Stimulated activated CD8-positive, alpha-beta memory T cell treated with anti-CD3 and anti-CD28 coated beads, Interleukin-15, amount 100 ng/mL, for 4 hours (primary cell): ENCODE measurements at places on chromosomes 3 and 15.

- no peak for DNase-seq
These were observed 41.9 kb upstream of the THBS1 start for GRCh38 chr15:39538936-39539335.

- DNase-seq, result no peak
These were observed 4.2 kb upstream of the RASL12 start for GRCh38 chr15:65072027-65072426.

DNA sequence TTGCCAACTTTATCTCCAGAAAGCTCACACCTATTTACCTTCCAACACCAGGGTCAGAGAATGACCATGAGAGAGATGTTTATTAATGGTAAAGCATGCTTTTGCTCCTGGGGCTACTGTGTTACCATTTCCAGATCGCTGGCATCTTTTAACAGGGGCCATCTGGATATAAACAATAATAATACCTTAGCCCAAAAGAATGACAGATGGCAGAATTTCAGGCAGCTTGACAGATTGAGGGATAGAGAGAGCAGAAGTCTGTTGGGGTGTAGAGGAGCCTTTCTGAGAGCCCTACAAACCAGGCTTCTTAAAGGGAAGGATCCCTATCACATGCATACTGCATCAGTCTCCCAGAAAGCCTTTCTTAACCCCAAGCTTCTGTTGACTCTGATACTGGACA is 17.7 kb downstream of the RBP1 start:
- DNase-seq, result no peak

DNA sequence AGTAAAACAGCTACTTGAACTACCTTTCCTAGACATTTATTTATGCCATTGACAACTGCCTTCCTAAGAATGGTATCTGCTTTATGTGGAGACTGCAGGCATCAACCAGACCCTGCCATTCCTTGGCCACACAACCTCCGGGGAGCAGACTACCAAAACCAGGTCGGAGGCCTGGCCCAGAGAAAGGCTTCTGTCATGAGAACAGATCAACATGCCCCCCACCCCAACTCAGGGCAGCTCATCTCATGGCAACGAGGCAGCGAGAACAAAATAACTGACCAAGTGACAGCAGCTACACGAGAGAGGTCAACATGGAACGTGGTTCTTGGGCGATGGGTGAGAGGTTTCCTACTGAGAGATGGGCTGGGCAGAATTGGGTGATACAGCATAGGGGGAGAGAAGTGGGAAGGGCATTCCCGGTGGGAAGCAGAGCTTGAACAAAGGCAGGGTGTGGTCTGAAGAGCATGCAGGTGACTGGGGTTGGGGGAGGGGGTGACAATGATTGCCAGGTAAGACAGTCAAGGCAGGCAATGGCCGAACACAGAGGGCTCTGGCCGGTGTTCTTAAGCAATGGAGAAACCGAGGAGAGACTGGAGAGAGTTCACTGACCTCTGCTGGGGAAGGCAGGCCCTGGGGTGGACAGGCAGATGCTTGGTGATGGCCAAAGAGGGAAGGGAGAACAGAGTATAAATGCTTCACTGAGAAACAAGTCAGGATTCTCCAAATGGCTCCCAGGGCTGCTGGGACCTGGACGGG is 33.9 kb downstream of the CCDC12 start:
- no peak for DNase-seq

DNA sequence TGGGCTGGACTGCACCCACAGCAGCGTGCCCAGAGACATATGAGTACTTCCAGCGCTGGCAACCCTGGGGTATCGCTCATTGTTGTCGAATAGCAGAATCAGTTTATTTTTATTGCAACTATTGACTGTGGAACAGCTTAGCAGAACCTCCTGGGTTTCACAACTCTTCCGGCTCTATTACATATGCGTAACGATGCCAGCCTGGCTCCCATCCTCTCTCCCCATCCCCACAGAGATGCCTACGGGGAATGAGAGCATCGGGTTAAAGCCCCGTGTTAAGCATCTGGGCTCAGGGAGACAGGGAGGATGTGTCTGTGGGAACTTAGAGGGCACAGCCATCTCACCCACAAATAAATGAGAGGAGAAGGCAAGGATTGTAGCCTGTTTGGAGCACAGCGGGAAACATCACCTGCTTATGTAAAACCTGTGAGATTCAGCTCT is 76.6 kb upstream of the DLG1 start:
- no peak for DNase-seq

GRCh38 chr3:81913886-81914663 is 152.6 kb upstream of the GBE1 start:
- DNase-seq, result no peak

- no peak for DNase-seq
These were observed 274.8 kb upstream of the TRIM42 start for GRCh38 chr3:140403079-140403478.

- DNase-seq, result no peak
These were observed 35.2 kb upstream of the USP3 start for GRCh38 chr15:63469190-63469589.

- DNase-seq, result no peak
These were observed 68.4 kb downstream of the MGLL start for GRCh38 chr3:127753898-127754410.

DNA sequence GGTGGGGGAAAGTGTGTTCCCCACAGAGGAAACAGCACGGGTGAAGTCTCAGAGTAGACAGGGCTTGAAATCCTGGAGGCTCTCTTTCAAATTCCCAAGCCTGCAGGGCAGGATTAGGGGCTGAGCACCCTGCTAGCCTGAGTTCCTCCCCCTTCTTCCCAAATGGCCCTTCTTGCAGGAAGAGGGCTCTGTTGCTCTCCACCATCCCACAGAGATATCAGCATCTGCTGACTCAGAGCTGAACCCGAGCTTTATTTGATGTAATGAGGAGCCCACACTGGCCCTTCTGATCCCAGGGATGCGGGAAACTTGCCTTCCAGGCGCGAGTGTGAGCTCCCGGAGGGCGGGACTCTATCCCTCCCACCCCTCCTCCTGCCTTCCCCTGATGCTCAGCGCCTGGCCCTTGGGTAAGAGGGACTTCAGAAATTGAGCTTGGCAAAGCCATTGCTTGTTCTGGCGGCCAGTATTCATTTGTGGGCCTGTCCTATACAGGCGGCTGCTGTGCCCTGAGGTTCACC is 1.4 kb upstream of the STRA6 start:
- DNase-seq, result no peak

DNA sequence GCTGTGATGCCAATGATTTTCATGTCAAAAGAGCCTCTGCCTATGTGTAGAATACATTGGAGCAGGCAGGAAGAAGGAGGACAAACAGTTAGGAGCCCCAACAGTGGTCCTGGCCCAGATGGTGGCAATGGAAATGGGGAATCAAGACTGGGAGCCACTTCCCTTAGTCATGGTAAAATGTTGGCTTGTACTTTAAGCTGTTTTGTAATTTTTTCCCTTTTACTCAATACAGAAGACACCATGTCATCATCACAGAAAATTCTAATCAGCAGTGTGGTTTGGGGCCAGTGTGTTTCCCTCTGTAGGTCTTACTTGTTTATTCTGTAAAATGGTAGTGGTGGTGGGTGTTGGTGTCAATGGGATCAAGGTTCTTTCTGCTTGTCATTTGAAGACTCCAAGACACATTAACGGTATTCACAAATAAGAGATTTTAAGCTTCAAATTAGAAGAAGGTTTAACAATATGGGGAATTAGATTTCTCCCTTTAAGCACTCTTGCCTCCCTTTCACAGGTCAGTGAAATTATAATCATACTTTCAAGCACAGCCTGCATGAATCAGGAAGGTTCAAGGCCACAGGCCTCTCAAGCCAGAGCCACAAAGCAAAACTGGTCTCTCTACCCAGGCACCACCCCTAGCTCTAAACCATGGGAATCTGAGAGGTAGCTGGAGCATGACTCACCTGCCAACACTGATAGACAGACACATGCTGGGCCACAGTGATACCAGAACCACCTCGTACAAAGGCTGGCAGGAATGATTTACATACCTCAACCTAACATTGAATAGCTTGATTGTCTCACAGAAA is 24.9 kb downstream of the SIAH2 start:
- DNase-seq, result no peak

DNA sequence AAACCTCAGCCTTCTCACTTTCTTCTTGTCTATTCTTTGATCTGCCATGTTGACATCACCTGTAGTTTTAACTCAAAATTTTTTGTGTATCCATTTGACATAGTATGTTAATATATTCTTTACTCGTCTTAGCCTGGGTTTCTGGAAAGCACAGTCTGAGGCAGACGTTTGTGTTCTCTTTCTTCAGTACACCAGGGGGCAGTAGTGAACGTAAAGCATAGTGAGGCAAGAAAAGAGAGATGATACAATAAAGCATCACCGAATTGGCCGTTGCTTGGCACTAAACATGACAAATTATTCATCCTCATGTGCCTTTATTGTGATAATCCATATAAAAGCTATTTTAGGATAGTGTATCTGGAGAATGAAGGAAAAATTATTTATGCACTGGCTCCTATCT is 141.0 kb upstream of the MYRIP start:
- DNase-seq, result no peak

DNA sequence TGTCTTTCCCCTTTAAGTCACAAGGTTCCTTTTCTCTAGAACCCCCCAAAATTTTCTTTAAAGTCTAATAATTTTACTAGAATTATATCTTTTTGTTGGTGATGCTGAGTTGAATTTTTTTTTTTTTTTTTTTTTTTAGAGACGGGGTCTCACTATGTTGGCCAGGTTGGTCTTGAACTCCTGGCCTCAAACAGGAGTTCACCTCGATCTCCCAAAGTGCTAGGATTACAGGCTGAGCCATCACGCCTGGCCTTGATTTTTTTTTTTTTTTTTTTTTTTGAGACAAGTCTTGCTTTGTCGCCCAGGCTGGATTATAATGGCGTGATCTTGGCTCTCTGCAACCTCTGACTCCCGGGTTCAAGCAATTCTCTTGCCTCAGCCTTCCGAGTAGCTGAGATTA is 12.2 kb downstream of the SEC13 start:
- no peak for DNase-seq

GRCh38 chr3:128763967-128764366 is 38.0 kb downstream of the RAB7A start:
- DNase-seq, result no peak

DNA sequence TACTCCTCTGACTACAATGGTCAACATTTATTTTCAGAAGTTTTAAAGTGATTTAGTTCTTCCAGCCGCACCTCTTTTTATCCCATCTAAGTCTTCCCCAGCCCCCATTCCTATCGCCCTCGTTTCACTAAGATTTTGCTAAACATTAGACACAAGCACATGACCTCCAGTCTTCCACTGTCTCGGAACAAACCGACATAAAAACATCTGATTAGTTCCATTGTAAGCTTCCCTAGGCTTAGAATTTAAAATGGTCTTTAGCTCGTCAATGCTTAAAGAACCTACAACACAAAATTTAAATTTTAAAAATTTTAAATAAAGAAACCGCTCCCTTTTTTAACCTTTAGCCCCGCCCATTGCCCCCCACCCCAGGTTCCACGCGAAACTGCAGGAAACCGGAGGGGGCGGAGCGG is 284 bp upstream of the TSC22D2 start:
- DNase-seq, result no peak

DNA sequence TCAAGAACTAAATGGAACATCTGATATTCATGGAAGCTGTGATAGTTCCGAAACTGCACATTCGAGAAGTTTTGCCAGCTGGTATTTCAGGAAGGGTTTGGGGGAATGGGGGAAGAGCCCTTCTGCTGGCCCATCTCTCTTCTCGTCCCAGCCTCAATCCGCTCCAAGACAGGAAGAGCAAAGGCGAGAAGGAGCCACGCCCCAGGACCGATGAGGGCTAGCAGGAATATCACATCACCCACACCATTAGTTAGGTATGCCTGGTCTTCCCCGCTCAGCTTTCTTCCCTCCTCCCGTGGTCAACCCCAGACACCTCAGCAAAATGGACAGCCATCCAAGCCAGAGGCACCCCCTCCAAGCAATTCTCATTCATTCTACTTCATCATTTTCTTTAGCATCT is 14.9 kb upstream of the PCSK6 start:
- DNase-seq, result no peak

- no peak for DNase-seq
These were observed 68.5 kb downstream of the TMCO5A start for GRCh38 chr15:38002883-38003477.

GRCh38 chr3:133113526-133113925 is 75.3 kb downstream of the TMEM108 start:
- no peak for DNase-seq

DNA sequence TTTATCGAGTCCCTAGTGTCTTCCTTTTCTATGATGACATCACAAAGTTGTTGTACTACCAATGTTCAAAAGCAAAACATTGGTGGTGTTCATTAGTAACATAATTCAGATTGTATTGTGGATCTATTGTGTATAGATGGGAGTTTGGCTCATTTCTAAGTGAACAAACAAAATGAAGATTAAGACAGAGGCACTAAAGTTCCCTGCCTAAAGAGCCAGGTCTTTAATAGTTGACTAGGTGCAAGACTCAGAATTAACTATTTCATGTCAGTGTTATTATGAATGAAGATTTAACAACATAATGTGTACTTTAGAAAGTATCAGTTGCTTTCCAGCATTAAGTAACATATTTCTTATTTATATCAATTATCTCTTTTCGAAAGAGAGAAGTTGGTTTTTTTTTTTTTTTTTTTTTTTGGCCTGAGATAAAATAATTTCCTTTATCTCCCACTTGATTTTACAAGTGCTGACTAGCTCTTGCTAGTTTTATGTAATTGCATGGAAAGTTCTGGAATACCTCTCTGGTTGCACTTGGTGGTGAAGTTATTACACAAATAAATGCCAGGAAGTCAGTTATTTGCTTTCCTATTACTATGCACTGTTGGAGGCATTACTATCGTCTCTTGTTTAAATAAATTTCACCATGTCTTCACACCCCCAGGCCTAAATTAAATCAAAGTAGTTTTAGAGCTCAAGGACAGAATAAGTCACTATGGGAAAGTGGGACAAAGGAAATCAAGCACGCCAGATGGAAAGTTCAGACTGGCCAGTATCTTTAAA is 48.7 kb downstream of the NAALADL2 start:
- no peak for DNase-seq

- DNase-seq, result no peak
These were observed 5.2 kb upstream of the PRKCD start for GRCh38 chr3:53155760-53156159.

- no peak for DNase-seq
These were observed 6.6 kb downstream of the SAMMSON start for GRCh38 chr3:70006089-70006488.

GRCh38 chr3:102144063-102144462 is 290.8 kb upstream of the ZPLD1 start:
- DNase-seq, result no peak

- DNase-seq, result no peak
These were observed 494.7 kb upstream of the NECTIN3 start for GRCh38 chr3:110576960-110577359.

DNA sequence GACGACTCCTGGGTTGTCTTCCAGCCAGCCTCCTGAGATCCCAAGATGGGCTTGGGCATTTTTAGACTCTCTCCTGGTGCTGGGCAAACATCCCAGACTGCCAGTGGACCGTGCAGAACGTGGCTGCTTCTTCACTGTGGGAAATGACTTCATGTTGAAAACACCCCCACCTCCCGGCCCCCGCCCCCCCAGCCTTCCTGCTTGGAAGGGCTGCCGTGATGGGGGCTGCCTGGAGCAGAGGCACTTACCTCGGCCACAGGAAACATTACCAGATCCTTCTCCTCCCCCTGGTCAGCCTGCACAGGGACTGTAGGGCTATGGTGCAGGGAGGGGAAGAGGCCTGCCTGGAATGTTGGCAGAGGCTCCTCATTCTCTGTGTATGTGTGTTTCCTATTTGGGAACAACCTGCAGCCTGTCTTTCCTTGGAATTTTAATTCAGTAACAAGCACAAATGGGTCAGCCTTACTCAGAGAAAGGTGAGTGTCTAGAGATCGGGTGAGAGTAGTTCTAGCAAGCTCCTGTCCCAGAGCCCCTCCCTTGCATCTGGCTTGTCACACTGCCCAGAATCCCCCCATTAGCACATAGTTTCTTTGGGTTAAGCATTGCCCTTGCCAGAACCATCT is 90.8 kb downstream of the ANP32A start:
- DNase-seq, result no peak
